ENCODE measurements at places on chromosomes 3 and 15.

GRCh38 chr3:135456108-135456790 is 509.3 kb upstream of the PPP2R3A start:
- DNase-seq: peak; percentile 17

DNA sequence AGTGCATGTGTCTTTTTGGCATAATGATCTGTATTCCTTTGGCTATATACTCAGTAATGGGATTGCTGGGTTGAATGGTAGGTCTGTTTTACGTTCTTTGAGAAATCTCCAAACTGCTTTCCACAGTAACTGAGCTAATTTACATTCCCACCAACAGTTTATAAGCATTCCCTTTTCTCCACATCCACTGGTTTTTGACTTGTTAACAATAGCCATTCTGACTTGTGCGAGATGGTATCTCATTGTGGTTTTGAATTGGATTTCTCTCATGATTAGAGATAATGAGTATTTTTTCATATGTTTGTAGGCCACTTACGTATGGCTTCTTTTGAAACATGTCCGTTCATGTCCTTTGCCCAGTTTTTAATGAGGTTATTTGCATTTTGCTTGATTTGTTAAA is 117.7 kb downstream of the CHCHD4 start:
- peak; percentile 14 for DNase-seq

DNA sequence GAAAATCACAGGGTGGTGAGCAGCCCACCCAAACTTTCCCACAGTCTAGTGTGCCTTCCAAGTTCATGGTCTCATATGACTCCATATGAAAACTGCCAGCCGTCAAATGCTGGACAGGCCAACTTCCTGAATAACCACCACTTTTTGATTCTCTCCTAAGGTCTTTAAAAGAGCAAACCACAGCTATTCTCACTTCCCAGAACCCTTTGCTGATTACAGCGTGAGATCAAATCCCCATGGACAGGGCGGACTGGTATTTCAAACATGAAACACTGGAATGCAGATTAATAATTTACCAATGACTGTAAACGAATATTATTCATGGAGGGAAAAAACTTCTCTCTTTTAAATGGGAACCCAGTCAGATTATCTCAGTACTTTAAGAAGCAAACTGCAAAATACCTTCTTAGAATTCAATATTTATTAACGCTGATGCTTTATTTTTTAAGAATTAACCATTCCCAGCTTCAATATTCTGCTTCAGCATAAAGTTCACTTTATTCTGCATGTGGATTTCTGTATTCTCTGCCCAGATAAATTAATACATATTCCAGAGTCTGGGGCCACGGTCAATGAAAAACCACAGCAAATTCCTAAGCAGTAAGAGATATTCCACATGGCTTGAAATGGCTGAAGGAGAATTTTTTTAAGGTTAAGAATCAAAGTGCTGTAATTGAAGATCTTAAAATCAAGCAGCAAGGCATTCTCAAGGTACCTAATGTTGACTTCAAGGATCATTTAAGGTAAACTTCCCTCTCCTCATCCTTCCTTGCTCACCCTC is 42.9 kb downstream of the MYO1E start:
- no peak for DNase-seq

GRCh38 chr3:101816215-101817149 is 32.8 kb upstream of the NFKBIZ start:
- DNase-seq: no peak

DNA sequence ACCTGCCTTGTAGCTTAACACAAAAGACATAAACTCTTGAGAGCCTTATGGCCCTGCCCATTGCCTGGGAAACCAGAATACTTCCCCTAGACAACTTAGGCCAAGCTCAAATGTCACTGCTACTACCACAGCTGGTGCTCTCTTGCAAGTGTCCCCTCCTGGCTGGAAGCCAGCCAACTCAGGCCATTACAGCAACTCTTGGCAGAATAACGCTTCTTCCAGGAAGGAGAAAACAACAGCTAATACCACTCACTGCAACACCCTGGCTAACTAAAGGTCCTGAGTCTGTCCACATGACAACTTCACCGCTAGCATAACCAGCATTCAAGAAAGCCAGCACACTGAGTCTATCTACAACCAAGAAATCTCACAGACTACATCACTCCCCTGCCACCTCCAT is 5.1 kb upstream of the B4GALT4 start:
- no peak for DNase-seq

DNA sequence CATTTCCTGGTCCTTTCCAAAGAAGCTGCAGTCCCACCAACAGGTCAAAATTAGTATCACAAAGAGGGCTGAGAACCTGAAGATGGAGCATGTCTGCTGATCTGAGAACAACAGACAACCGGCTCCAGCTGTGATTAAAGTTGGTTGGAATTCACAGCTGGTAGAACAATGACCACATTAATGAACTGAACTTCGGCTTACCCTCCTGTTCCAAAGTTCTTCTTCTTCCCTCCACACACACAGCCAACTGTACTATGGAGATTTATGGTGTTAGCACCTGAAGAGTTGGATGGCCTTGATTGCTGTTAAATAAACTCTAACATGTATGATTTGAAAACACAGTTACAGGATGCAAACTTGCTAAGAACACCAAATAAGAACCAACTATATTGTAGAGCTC is 27.4 kb upstream of the ROPN1 start:
- DNase-seq: no peak

DNA sequence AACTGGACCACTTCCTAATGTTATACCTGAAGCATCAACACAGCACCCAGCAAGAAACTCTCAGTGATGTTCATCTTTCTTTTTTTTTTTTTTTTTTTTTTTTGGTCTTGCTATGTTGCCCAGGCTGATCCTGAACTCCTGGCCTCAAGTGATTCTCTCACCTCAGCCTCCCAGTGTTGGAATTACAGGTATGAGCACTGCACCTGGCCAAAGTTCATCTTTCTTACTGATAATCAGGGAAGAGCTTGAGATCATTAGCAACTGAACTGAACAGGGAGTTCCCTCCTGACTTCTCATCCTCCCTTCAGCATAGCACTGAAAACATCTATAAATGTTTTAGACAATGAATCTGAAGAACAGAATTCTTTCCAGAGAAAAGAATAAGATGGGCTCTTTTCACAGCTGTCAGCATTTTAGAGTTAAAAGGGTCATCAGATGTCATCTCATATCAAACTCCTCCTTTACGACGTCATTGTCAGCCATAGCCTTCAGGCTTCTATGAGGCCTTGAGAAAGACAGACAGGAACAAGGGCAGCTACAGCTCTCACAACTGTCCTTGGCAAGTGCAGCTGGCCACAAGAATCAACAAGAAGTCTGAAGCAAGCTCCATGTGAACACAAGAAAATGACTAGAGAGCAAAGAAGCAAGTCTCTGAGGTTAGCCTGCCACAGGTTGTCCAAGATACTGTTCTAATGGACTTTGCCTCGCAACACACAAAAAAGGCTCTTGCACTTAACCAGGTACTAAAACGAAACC is 33.8 kb downstream of the SCAP start:
- no peak for DNase-seq

GRCh38 chr3:25438791-25439555 is 10.9 kb downstream of the RARB start:
- DNase-seq: no peak

DNA sequence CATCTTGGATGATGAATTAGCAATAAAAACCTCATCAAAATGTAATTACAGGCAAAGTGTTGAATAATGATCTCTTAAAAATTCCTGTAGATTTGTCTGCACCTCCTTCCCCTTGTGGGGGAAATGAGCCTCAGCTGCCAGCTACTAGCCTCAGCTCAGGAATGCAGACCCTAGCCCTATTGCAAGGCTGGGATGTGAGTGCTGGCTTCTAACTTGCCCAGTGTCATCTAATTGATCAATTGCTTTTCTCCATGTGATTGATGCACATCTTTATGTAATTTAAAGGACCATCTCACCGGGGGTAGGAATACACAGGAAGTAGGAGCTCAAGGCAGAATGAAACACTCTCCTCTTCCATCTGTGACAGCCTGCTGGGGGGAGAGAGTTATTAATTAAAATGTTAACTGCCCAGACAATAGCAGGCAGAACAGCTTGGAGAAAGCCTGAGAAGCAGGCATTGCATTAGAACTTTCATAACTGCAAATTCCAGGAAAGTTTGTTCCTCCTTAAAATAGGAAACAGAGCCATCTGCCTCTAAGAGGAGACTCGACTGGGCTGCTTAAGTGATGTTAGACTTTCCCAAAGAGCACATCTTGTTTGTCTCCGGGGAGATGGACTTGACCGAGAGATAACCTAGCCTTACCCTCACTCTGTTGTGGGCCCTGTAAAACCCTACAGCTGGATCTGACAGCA is 69.6 kb downstream of the LRTM1 start:
- DNase-seq: peak; percentile 42

DNA sequence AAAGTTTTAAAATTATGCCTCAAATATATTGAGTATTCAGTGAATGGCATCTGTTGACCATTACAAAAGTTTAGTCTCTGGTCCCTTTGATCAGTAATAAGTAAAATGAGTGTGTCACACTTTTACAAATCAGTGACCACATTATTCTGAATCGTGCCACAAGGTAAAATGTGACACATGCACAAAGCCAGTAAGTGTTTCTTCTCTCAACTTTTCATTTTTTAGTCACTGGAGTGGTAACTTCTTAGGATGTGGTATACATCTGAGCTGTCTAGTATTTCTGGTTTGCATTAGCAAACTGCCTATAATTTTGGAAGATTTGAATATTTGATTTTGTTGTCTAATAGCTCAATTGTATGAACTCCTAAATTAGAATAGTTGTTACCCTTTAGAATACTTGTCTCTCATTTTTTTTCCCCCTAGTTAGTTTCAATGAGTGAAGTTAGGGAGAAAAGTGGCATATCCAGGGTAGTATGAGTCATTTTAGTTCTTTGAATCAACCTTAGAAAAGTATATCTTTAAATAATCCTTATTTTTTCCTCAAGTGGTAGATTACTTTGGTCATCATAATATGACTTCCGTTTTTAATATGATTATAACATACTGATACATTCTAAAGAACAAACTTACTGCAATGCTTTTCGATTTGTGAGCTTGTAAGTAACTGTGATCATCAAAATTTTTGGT is 18.1 kb downstream of the DNAJC13 start:
- DNase-seq: no peak

DNA sequence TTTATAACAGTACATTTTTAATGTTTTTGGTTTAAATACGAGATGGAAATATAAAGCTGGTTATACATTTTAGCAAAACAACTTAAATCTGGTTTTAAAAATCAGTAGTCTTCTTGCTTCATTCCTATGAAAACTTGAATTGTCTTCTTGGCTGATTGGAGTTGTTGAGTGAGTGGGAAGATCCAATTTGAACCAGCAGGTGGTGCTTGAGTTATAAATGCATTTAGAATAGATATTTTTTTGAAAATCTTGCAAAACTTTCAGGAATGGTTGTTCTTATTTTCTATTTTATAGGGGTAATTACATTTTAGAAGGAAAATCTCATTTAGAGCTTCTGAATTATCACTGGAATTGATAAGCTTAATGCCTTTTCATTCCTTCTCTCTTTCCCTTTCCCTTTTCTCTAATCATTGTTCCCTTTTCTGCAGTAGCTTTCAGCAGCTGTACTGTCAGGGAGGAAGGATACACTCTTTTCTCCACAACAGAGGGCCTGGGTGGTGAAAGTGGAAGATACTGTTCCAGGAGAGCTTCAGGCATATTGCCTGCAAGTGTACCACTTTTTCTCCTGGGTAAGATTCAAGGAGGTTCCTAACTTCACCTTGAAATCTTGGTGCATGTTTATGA is 335.6 kb downstream of the NLGN1 start:
- DNase-seq: peak; percentile 20

DNA sequence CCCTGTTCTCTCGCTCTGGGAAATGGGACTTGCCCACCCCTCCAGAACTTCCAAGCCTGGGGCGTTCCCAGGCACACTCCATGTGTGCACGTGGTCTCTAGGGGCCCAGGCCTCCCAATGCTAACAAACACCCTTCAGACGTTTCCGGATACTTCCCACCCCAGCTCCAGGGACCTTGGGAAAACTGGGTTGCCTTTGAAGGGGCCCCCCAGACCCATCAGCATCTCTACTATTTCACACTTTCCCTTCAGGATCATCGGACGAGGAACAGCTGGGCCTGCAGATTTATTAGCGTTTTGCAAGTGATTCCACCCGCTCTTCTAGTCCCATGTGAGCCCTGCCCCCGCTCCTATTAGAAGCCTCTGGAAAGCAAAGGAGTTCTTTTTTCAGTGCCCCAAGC is 63.2 kb downstream of the MAGEF1 start:
- DNase-seq: no peak

DNA sequence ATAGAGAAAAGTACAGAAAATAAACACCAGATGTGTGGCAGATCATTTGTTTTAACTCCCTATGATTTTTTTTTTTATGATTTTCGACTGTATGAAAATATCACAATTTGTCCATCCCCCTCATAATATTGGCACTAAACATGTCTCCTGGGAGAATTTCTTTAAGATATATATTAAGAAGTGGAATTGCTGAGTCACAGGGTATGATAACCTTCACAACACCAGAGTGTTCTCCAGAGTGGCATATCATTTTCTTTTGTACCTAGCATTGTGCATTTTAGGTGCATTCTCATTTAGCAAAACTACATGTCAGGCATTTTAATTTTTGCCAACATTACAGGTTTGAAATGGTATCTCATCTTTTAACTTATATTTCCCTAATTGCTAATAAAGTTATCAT is 170.9 kb downstream of the FRMD5 start:
- no peak for DNase-seq

GRCh38 chr3:3853544-3853943 is 54.3 kb downstream of the LRRN1 start:
- no peak for DNase-seq

DNA sequence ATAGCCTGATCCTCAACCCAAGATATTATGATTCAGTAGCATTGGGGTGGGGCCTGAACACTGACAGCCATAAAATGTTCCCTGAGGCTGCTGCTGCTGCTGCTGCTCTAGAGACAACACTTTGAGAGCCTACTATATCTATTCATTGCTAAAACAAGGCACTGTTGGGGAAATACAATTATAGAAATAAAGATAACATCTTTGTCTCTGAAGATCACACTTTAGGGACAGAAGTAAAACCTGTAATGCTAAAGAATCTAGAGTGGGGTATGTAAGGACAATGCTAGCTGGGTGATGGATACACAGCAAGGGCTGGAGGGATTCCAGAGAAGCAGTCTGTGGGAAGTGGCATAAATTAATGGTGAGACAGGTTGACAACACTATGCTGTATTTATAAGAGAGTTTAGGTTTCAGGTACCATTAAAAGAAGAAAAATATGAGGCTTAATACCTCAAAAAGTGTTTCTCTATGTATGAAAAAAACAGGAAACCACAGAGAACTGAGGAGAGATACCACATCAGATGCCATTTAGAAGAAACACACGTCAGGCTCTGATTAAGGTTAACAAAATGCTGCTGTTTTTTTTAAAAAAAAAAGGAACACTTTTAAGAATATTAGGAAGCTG is 115.9 kb downstream of the CBLB start:
- DNase-seq: no peak

DNA sequence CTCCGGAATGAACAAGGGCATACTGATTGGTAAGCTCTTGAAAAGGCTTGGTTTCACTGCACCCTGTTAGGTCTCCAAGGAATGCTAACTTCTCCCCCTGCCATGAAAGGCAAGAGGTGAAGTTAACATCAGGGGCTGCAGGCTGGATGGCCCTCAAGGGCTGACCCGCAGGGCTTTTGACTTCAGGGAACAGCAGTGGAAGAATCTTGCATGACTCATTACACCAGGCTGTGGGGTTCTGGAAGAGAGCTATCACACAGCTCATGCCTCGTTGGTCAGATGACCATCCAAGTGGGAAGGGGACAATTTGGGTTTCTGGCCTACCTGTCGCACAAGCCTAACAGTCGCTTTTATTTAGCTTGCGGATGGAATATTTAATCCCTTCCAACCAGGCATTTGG is 23.6 kb upstream of the ATG7 start:
- no peak for DNase-seq

GRCh38 chr3:26058901-26059321 is 269.0 kb downstream of the OXSM start:
- no peak for DNase-seq

- peak; percentile 82 for DNase-seq
Measured at GRCh38 chr3:86990734-86991481, at the start of gene VGLL3. VGLL3 (minus strand) TSS chr3:86991149; CDS start chr3:86990743, 406 bp downstream.

Measured in NCI-H526 treated with DMSO at 0.1 percent for 48 hours (cell line).